Effector CD8-positive, alpha-beta T cell (primary cell): ENCODE measurements at places on chromosomes 7 and 10.

- no peak for DNase-seq
Observed at GRCh38 chr7:155224116-155224811, 73.4 kb upstream of the INSIG1 start.

DNA sequence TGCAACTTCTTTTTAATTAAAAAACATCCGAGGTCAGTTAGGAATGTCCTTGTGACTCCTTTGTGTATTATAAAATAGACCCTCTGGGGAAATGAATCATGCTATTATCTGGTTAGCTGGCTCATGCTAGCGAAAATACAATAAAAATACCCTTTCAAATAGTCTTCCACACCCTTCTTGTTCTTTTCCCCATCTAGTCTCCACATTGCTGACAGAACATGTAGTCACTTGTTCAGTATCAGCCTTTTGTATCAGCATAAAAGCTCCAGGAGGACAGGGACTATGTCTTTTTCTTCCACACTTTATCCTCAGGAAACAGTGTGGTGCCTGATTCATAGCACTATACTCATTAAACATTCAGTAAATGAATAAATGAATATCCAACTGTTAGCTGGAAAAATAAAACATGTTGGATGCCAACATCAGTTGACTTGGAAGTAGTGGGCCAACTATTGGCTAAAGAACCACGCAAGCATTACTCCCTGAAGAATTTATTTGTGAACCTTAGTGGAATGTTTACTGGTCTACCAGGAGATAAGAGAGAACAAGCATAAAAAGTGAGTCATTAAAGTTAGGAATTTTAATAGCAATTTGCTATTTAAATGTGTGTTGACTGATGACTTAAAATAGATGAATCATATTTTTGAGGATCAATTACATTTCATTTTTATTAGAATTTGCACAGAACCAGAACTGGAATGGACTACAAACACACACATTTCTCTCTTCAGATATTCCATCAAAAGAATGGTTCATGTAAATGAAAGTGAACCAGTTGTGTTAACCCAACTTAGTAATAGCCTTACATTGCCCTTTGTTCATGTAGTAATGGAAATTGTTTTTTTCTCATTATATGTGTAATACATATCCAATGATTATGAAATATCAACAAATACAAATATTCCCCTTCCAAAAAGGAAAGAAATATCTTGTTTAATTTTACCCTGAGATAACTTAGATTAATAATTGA lies 129.6 kb downstream of the DKK1 start:
- no peak for DNase-seq

DNA sequence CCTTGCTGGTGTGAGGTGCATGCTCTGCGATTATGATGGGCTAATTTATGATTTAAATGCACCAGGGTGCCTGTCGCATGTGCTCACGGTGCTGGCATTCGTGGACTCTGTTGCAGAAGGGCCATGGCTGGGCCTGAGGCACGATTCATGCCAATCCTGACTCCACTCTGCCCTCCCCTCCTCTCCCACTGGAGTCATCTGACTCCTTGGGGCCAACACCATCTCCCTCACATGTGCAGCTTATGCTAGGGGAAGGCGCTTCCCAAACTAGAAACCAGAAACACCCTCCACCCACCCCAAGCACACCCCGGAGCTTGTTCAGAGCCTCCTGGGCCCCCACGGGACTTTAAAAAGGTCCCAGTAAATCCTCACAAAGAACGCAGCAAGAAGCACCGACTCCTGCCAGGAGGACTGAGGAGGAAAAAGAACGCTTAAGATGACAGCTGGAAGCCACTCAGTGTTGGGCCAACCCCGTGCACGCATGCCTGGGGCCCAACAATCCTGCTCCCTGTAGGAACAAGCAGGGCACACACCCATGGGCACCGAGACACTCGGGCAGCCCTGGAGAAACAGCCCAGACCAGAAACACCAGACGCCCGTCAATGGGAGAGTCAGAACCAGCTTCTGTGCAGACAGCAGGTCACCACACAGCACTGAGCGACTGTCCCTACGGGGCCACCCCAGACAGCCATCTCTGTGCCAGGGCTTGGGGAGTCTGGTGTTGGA lies 14.1 kb downstream of the BRI3 start:
- DNase-seq: no peak

GRCh38 chr10:112376396-112376790 lies 2.5 kb downstream of the ACSL5 start:
- DNase-seq: no peak

DNA sequence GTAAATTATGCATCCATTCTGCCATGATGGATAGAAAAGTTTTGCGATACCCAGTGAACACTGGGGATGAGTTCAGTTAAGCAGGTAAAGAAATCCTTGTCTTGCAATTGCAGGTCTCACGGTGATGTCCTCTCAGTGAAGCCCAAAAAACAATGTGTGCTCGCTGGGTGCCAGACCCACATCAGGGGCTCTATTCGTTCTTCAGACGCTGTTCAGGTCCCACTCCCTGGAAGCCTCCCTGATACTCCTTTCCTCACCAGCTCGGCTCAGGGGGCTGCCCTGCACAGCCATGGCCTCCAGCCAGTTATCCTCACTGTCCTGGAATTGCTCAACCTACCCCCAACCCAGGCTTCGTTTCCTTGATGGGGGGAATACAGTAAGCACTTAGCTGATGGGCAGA lies 323.5 kb downstream of the ADARB2 start:
- no peak for DNase-seq

GRCh38 chr7:157769526-157770215 lies 432.9 kb downstream of the DNAJB6 start:
- no peak for DNase-seq

DNA sequence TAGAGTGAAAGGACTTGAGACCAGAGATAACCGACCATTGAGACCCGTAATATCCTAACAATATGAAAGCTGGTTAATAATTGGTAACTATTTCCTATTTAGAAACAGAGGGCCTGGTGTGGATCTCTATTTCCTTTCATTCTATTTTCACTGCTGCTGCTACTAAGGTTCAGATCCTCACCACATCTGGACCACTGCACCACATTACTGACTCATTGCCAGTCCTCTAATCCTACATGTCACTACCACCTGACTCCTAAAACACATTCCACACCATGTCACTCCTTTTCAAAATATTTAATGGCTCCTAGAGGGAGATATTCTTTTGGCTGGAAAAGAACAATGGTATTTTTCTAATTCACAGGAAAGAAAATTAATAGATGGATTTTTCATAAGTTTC lies 6.4 kb downstream of the USP54 start:
- no peak for DNase-seq

DNA sequence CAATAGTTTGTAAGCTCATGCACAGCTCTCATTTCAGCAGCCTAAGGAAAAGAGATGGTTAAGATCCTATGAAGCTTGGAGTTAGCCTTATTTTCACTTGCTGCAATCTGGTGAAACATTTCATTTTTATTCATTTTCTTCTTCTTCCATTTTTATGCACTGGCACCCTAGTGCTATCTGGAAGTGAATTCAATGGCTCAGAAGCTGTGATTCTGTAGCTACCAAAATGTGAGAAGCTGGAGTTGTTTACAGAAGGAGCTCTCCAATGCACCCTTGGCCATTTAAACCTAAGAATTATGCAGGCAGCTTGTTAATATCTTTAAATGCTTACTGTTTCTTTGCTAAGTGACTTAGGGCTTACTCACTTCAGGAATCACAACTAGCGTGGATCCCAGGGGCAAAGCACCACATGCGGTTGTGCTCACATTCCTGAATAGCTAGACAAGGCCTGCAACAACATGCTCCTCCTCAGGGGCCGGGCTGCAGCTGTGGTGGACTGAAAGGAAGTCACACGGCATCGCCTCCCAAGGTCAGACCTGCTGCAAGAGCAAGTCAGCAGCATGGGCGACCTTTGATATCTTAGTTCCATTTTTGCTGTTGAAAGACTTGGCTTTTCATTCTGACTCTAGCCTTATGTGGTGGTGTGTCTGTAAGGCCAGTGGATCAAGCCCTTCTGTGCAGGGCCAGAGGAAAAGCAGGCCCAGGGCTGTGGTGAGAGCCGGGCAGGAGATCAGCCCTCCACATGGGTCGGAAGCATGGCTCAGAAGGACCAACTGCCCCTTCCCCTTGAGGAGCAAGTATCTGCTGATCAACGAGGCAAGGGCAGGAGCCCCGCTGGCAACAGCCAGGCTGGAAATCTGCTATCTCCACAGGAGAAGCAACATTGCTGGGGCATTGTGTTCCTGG lies 91.9 kb upstream of the MBL2 start:
- no peak for DNase-seq

DNA sequence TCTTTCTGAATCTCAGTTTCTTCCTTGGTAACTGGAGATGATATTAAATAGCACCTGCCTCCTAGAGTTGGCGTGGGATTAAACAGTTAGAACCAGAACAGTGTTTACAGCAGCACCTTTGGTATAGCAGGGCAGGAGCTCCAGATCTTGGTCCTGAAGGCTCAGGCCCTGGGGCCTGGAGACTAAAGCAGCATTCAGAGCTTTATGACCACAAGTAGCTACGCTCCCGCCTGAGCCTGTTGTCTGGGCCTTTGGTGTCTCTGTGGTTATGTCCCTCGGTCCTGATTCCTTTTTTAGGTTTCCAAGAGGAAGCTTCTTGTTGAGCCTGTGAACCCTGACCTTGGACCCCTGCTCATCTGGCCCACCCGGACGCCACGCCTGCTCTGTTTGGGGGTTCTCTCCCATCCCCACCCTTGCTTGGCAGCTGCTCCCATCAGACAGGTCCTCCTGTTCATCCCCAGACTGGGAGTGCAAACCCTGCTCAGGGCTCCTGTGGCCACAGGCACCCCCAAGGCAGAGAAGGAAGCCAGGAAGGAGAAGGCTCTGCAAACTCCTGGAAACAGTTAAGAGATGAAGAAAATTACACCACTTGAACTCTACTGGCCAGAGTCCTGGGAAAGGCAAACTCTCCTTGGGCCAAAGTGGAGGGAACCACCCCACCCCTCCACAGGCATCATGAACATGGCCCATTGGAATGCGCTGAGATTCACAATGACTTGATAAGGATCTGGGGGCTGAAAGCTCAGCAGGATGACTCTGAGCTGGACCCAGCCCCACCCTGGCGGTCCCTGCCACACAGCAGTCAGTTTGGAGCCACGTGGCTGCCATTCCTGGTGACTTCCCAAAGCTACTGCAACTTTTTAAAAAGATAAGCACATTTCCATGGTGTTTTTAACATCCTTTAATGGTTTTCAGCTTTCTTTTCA lies 50.1 kb upstream of the TMEM72 start:
- DNase-seq: no peak

GRCh38 chr10:129833468-129833950 lies 130.6 kb downstream of the EBF3 start:
- no peak for DNase-seq

- DNase-seq: no peak
Observed at GRCh38 chr10:74244097-74244685, 93.2 kb downstream of the ADK start.

DNA sequence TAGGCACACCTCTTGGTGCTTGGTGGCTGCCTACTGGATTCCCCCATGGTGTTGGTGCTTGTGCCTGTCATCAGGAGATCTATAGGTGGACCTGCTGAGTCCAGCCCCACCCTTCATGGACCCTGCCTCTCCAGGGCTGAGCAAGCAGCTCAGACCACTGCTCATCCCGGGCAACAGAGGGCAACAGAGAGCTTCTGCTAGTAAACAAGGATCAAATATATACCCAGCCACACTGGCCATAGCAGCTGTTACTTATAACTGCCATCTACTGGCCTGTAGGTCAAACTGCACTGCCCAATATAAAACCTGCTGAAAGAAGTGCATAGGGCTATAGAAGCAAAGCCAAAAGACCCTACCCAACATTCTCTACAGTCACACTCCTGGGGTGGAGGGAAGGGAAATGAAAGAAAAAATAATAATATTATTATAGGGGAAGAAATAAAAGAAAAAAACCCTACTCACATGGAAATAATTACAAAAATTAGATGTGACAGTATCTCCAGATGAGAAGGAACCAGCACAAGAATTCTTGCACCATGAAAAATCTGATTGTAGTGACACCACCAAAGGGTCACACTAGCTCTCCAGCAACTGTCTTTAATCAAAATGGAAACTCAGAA lies 54.9 kb upstream of the ZNF800 start:
- DNase-seq: no peak

DNA sequence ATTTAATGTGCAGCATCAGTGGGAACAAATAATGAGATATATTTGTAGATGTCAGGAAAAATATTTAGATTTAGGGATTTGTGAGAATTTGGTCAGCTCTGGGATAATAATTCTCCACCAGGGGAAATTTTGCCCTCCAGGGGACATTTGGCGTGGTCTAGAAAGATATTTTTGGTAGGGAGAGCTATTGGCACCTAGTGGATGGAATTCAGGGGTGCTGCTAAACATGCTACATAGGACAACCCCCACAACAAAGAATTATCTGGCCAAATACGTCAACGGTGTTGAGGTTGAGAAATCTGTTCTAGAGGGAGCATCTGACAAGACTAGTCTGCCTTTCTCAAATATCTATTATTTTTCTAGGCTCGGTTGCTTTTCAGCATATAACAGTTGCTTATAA lies 2.1 kb downstream of the ADK start:
- DNase-seq: no peak

DNA sequence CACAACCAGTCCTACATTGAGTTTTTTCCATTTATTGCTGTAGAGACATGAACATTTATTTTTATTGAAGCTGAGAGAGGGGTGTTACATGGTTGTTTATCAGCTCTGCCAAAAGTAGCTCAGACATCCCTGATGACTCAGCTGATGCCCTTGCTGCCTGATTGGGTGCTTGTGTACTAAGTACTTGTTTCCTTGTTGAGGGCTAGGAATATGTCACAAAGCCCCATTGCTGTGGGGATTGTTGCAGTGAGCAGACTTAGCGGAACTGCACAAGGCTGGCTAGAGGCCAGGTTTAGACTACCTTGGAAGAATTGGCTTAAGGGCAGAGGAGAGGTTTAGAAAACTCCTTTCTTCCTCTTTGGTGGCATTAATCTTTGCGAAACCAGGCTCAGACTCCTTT lies 110.6 kb downstream of the AUTS2 start:
- no peak for DNase-seq

DNA sequence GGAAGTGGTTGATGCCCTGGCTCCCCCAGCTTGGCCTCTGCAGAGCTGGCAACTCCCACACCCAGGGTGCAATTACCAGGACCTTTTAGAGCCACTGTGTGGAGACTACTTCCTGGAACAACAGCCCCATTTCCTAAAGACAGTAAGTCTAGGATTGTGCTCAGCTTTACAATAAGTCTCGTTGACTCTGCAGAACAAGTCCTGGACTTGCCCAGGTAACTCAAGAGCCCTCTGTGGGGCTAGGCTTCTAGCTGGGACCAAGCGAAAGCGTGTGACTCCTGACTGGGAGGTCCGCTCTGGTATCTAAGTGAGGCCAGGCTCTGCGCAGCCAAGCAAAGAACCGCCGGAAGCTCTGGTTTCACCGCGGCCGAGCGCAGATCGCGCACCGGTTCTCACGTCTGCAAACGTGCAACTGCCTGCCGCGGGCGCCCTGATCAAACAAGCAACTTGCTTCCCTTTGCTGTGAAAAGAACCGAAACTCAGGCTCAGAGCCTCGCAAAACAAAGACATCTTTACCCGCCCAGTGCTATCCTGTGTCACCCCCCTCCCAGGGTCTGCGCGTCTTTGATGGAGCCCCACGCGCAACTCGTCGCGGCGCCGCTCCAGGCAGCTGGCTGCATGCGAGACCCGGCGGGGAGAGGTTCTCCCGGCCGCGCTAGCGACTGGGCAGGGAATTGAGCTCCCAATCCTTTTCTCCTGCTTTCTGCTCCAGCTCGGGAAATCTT lies 4.4 kb upstream of the PDLIM1 start:
- DNase-seq: no peak

- no peak for DNase-seq
Observed at GRCh38 chr7:13933091-13933490, 56.4 kb downstream of the ETV1 start.
